Dorsolateral prefrontal cortex (tissue), 122 donors: ENCODE measurements at places on chromosomes 3 and 15.

DNA sequence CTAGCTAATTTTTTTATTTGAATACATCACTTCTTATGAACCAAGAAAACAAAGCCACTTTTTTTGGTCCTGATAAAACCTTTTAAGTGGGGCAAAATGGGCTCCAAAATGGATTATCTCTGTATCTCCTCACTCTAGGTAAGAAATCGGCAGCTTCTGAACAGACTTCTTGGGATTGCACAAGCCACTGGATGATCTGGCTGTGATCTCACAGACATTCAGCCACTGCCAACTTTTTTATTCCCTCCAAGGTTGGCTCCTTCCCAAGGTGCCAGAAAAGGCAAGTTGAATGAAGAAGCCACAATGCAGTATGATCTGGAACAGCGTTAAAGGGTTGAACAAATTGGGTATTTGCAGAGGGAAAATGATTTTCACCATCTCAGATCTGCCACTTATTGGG is 73.2 kb downstream of the PRICKLE2 start:
- DNase-seq = no peak

- no peak for DNase-seq
Observed at GRCh38 chr3:51679777-51680176, 8.7 kb downstream of the TEX264 start.

- no peak for DNase-seq
Observed at GRCh38 chr3:138850151-138850550, 15.4 kb upstream of the PIK3CB start.

DNA sequence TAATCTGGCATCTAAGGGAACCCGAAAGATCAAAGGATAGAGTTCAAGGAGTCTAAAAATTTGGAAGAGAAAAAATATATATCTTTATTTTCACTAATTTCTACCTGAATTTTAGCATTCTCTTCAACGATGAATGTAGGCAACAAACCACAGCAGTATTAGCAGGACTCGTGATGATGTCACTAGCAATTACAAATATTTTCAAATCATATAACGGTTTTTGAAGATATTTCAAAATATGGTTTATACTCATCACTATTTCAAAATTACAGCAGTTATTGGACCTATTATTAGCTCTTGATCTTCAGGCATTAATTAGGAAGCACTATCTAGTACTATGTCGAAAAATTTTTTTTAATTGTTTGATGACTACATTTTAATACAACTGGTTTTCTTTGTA is 27.0 kb upstream of the ANKDD1A start:
- DNase-seq = no peak

DNA sequence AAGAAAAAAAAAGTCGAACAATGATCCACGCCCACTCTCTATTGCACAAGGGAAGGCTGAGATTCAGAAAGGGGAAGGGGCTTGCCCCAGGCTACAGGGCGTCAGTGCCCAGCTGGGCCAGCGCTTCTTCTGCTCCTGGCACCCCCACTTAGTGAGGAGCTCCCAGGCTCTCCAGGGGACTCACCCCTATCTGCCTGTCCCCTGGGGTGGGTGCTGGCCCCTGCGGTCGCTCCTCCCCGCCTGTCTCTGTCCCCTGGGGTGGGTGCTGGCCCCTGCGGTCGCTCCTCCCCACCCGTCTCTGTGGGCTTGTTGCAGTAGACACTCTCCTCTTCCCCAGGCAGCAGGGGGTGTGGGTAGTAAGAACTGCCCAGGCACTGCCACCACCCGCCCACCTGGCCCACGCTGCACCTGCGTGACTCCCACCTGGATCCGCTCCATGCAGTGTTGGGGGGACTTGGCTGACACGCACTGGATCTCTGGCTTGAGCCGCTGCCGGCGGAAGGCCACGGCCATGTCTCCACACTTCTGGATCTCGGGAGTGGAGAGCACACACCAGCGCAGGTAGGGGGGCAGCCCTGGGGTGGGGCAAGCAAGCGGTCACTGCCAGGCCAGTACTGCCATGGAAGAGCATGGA is 14.6 kb downstream of the MELTF start:
- no peak for DNase-seq

DNA sequence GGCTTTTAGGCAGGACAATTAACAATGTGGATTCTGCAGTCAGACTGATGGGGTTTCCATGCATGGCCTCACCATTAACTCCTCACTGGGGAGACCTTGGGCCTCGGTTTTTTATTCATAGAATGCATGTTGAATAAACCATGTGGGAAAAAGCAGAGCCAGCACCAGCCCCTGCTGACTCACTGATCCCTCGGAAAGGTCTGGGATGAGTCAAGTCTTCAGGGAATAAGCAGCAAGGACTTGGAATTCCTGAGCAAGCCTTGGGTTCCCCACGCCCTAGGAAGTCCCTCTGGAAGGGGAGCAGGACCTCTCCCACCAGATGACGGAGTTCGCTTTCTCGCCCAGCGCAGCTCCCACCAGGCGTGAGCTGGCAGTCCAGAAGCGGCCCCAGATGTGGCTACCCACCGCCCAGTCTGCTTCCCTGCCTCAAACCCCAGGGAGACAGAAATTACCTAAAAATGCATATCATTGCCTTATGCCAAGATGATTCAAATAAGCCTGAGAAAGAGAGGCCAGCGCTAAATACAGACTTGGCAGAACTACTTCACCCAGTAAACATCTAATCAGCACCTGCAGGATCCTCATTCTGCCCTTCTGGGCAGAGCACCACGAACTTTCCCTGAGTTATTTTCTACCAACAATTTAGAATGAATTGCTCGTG is 45.4 kb downstream of the BTD start:
- no peak for DNase-seq
